ENCODE measurements at places on chromosomes 6 and 20.
A peak's percentile ranks its signal among the peaks of the same experiment; 100 is the strongest.

GRCh38 chr6:82022614-82023129 lies 224.9 kb downstream of the IBTK start:
- no peak for DNase-seq

GRCh38 chr6:43276577-43277305 lies 21.3 kb upstream of the SLC22A7 start:
- DNase-seq: no peak

DNA sequence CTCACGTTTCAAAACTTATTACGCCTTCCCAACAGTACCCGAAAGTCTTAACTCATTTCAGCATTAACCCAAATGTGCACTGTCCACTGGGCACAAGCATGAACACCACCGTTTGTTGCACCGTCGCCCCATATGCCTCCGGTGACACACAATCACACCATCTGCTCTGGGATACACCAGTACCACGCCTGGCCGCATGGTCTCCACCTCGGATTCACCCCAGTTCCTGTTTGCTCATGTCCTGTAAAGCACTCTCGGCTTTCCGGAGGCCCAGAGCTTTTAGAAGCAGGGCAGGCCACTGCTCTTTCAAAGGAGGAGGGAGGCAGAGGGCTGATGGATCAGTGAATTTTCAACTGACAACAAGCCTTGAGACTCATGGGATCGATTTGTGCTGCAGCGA lies 1570.0 kb upstream of the DEFB115 start:
- no peak for DNase-seq

DNA sequence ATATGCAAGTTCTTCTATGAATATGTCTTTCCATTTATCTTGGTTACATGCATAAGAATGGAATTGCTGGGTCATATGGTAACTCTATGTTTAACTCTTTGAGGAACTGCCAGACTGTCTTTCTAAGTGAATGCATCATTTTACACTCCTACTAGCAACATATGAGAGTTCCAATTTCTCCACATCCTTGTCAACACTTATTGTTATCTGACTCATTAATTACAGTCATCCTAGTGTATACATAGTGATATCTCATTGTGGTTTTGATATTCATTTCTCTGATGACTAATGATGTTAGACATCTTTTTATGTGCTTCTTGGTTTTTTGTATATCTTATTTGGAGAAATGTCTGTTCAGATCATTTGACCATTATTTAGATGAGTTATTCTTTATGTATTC lies 96.7 kb upstream of the LAMP5 start:
- no peak for DNase-seq

GRCh38 chr6:83474309-83474708 lies 38.0 kb upstream of the PRSS35 start:
- peak; percentile 11 for DNase-seq

GRCh38 chr6:41298785-41299502 lies 12.5 kb upstream of the TREM1 start:
- DNase-seq: no peak

DNA sequence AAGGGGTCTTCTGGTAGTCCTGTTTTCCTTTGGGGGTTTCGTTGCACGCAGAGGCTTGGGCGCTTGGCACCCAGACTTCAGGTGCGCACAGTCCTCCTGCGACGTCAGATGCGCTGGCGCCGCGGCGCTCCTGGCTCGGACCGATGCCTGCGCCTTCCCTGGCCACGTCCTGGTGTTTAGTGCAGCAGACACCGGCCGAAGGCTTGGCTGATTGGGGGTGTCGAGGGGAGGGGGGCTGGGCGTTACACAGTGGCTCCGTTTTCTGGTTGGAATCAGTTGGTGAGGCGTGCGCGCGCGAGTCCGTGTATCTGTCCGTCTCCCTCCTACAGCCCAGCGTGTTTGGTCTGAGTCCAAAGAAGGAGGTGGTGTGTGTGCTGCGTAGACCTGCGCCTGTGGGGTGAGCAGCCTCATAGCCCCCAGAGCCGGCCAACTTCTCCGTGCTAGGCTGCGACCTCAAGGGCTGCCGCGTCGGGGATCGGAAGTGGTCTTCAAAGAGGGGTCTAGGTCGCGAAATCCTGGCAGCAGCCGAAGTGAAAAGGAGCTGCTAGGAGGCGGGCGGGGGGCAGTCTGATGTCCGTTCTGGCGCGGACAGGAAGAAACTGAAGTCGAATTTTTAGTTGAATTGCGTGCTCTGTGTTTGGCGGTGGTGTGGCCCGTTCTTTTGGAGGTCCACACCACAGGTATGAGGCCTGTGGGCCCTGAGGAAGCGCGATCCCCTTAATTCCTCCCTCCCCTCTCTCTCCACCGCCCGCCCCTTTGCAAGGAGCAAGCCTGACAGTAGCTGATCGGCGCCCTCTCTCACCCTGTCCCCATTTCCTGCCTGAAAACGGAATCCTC lies 1.5 kb downstream of the SYNDIG1 start:
- DNase-seq: peak; percentile 58

- DNase-seq: no peak
Observed at GRCh38 chr6:2477666-2478065, 232.3 kb upstream of the GMDS start.

DNA sequence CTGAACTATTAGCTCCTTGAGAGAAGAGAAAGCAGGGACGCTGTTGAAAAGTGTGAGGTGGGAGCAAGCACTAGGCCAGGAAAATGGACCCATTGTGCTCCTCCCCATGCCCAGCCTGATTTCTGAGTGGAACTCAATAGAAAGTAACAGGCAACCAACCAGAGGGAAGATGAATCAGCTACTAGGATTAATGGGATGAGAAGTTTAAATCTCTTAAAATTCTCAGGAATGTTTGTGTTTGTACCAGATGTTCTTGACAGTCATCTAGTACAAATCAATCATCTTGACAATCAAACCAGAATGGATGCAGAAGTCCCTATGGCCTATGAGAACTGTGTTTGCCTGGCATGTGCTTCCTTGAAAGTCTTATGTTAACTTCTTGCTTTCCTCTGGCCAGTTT lies 48.9 kb downstream of the HDDC2 start:
- DNase-seq: no peak

GRCh38 chr6:170512249-170512648 lies 40.9 kb downstream of the PSMB1 start:
- no peak for DNase-seq

DNA sequence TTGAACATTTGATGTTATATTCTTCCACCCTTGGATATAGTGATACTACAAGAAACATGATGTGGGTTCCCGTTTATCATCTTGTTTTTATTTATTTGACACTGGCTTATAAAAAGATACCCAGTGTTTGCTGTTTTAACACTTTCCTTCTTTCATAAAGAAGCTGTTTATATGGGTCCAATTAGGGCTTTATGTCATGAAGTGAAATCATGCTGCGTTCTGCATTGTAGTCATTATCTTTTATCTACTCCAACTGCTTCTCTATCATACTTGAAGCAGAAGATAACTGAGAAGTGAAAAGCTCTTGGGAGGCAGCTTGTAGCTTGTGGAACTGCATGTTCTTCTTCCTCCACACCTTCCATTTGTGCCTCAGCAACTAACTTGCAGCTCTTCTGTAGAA lies 57.8 kb downstream of the GPX5 start:
- no peak for DNase-seq

GRCh38 chr6:26445934-26446667 lies 5.8 kb downstream of the BTN3A3 start:
- DNase-seq: no peak

GRCh38 chr6:75830959-75831885 lies 82.2 kb downstream of the MYO6 start:
- no peak for DNase-seq

- peak; percentile 71 for DNase-seq
Observed at GRCh38 chr20:57089699-57090144, 176.7 kb downstream of the BMP7 start.
